ENCODE measurements at places on chromosomes 5 and 9.
A peak's percentile ranks its signal among the peaks of the same experiment; 100 is the strongest.

DNA sequence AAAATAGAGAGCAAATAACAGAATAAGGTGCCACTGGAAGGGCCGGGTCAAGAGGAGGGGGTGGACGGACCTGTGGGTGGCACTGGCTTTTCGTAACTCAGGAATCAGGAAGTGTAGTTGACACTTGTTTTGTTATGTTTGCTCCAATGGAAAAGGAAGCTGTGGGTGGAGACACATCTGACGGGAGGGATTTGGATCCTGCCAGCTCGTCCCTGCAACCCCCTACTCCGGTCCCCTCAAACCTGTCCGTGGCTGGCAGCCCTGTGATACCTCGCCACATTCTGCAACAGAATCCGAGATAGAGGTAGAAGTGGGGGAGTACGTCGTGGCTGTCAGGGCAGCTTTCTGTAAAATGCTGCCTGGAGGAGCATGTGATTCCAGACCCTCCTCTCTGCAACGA, 104.2 kb upstream of the IER5L start:
- no peak for DNase-seq

GRCh38 chr9:126398403-126399058, 71.9 kb downstream of the MVB12B start:
- peak; percentile 88 for DNase-seq

- no peak for DNase-seq
These were observed 81.6 kb downstream of the NDUFS4 start for GRCh38 chr5:53642061-53642460.

DNA sequence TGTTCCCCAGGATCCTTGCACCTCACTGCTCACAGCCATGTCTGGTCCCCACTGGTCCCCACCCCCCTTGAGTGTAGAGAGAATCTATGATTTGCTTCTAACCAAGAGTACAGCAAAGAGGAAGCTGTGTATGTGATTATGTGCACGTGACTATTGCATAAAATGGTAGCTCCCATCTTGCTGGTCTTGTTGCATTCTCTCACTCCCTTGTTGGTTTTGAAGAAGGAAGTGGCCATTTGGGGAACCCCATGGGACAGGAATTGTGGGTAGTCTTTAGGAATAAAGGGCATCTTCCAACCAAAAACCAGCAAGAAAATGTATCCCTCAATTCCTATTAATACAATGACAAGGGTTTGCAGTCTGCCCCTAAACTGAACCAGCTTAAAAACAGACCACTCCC, 5.2 kb upstream of the FCN2 start:
- DNase-seq, result no peak

GRCh38 chr5:1118738-1119137, 6.9 kb upstream of the SLC12A7 start:
- no peak for DNase-seq

- DNase-seq, result no peak
These were observed 38.7 kb downstream of the FAM114A2 start for GRCh38 chr5:153999995-154000394.

GRCh38 chr5:147805030-147805454, 22.5 kb upstream of the JAKMIP2 start:
- DNase-seq, result no peak

DNA sequence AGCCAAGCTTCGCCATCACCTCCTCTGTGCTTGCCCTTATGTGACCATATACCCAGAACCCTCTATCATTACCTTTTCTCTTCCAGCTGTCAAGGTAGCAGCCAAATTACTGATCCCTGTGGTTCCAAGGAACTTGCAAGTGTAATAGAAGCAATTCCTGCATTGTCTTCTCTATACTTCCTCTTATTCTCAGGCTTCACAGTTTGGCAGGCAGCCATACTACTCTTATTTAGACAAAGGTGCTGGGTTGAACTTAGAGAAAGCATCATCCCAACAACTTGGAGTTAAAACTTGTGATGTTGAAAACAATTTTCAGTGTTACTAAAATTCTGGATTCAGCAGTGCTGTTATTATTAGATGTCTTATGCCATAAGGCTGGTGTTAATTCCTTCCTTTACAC, 93.2 kb downstream of the NLN start:
- no peak for DNase-seq

DNA sequence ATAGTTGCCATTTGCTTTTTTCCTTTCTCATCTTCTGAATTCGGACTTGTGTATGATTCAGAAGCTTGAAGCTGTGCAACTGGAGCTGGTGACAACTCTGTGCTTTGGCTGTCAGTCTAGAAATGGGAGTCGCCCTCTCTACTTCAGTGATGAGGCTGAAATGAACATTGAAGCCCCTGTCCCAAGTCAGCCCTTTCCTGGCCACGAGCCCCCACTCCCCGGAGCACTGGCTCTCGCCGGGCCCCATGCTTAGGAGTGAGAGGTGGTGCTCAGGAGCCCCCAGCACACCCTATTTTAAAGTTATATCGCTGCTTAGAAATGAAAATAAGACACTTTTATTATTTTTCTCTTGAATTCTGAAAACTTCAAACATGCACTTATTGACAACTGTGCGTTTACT, 66.0 kb downstream of the PSMB7 start:
- DNase-seq, result no peak

- no peak for DNase-seq
These were observed 59.3 kb downstream of the GALNT10 start for GRCh38 chr5:154249826-154250225.

DNA sequence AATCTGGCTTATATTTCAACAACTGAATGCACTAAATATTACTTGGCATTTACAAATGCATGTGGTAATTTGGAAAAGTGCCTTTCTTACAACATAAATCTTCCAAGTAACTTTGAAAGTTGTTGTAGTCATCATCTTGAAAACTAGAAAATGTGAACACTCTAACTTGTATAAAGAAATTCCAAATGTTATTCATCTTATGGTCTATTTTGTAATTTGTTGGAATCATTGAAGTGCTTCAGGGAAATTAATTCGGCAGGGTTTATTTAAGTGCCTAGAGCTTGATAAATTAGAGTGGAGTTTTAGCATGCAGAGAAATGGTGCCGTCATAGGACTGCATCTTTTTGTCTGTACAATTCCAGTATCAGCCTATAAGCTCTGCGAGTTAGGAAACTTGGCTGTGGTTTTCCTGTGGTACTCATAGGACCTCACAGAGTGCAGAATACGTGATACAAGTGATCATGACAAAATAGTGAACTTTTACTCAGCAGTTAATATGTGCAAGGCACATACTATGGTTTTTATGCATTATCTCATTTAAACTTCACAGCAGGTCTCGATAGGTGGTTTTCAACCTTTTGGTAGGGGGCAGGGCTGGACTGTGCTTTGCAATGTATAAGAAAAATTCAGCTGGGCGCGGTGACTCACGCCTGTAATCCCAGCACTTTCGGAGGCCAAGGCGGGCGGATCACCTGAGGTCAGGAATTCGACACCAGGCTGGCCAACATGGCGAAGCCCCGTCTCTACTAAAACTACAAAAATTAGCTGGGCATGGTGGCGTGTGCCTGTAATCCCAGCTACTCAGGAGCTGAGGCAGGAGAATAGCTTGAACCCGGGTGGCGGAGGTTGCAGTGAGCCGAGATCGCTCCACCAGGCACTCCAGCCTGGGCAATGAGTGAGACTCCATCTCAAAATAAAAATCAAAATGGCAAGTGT, 79.6 kb downstream of the RAI14 start:
- no peak for DNase-seq

GRCh38 chr5:1134478-1134877, 22.6 kb upstream of the SLC12A7 start:
- no peak for DNase-seq

All from C1 segment of cervical spinal cord (tissue), 14 donors.